Activated T-helper 1 cell treated with Interleukin-2 at 50 U/mL for 16 hours (primary cell): ENCODE measurements at places on chromosomes 7 and 10.

DNA sequence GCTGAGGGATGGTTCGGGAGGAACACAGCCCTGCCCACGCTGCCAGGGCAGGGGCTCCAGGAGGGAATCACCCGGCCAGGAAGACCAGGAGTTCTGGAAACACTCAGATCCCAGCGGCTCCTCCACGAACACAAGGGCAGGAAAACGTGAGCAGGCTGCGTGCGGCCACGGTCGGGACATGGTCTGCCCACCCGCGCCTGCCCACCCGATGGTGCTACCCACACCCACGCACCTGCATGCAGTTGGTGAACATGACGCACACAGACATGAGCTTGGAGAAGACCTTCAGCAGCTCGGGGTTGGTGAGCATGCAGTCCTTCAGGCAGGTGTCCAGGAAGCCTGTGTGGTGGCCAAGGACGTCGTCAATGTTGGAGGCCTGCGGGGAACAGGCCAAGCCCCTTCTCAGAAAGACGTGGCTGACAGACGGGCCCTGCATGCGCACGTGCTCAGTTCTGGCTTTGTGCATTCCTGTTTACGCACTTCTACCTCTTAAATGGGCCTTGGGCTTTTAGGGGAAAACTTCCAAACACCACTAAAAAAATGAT lies 6.2 kb upstream of the ADAM8 start:
- no peak for DNase-seq

- no peak for DNase-seq
Measured at GRCh38 chr10:58920655-58921003, 255.8 kb upstream of the PHYHIPL start.

DNA sequence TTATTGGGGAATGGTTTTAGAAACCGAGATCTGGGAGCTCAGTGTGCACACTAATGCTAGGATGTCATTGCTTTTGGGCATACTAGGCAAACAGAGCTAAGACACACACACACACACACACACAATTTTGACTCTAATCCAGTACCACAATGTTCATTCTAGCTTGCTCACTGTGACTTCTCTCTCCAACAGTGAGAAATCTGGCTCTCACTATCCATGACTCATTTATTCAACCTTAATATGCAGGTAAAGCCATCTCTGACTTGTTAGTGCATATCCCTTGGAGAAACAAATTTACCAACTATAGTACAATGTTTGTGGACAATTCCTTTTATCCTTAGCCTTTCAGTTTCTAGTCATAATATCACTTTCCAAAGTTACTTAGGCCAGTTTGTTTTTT lies 5.9 kb upstream of the BMS1 start:
- no peak for DNase-seq

- DNase-seq, result no peak
Measured at GRCh38 chr7:19989906-19990305, 216.5 kb upstream of the TMEM196 start.

- DNase-seq, result no peak
Measured at GRCh38 chr10:50343702-50344331, 92.5 kb upstream of the ASAH2 start.

DNA sequence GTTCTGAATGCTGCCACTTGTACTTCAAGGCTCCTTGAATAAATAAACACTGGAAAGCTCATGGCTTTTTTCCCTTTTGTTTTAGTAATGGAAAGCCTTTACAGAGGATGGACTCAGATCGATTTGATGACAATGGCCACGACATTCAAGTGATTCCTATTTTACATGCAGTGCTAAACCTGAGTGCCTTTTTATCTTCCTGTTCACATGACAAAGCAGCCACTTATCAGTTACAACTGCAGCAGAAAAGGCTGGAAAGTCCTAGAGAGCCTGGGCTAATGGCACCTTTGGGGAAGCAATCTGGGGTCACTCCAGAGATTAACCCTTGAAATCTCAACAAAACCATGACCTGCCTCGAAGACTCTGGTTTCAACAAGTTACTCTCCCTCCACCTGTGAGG lies 249.0 kb upstream of the AUTS2 start:
- no peak for DNase-seq

- DNase-seq, result no peak
Measured at GRCh38 chr7:85095806-85096205, 91.0 kb downstream of the SEMA3D start.

DNA sequence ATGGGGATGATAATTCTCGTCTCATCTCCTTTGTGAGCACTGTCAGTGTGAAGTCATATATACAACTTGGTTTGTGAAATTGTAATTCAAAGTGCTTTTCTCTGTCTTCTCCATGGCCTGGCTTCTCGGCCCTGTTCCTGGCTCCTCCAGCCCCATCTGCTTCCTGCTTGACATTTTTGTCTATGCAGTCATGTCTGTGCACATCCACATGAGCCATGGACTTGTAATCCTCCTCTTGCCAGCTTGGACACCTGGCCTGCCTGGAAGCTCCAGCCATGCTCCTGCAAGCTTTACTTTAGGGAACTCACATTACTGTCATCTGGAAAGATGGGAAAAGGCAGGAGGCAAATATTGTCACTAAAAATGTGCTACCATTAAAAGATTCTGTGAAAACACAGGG lies 576.0 kb upstream of the DPP6 start:
- DNase-seq, result no peak

GRCh38 chr10:23110722-23111516 lies 15.5 kb downstream of the MSRB2 start:
- no peak for DNase-seq

- no peak for DNase-seq
Measured at GRCh38 chr10:60291344-60291930, 98.2 kb downstream of the ANK3 start.

- no peak for DNase-seq
Measured at GRCh38 chr10:4384245-4384644, 441.8 kb upstream of the AKR1E2 start.

DNA sequence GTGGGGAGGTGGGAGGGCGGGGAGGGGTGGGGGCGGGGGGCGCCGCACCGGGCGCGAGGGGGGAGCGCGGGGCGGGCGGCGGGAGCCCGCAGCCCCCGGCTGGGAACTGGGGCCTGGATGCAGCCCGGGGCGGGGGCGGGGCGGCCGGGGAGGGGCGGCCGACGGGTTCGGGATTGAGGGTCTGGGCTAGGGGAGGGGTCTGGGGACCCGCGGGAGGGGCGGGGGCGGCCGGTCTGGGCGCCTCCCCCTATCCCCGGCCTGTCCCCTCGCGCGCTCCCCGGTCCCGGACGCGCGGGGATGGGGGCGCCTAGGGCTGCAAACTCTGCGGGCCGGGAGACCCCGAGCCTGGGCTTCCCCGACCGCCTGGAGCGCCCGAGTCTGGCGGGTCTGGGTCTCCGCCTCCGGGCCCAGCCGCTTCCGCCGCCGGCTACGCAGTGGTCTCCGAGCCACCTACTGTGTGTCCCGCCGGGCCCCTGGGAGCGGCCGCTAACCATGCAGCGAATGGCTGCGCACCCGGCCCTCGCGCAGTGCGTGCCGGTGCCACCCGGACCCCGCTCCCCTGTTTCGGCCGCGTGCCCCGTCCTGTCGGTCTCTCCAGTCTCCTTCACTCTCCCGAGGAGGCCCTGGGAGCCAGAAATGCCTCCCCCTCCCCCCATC lies 375 bp upstream of the FGF8 start:
- no peak for DNase-seq

DNA sequence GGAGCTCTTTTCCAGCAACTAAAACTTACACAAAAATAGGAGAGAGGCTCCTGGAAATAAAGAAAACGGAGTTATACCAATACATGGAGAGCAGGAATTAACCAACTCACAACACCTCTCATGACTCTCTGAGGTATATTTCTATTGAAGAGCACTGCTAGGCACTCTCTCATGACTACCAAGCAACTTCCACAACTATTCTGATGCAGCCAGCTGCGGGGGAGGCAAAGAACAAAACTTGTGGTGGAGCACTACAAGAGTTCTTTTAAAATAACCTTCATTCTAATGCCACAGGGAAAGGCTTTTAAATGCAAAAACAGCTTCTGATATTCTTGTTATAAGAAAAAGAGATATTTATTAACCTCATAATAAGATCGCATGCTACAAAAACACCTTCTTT lies 140.7 kb downstream of the SLC25A13 start:
- no peak for DNase-seq

DNA sequence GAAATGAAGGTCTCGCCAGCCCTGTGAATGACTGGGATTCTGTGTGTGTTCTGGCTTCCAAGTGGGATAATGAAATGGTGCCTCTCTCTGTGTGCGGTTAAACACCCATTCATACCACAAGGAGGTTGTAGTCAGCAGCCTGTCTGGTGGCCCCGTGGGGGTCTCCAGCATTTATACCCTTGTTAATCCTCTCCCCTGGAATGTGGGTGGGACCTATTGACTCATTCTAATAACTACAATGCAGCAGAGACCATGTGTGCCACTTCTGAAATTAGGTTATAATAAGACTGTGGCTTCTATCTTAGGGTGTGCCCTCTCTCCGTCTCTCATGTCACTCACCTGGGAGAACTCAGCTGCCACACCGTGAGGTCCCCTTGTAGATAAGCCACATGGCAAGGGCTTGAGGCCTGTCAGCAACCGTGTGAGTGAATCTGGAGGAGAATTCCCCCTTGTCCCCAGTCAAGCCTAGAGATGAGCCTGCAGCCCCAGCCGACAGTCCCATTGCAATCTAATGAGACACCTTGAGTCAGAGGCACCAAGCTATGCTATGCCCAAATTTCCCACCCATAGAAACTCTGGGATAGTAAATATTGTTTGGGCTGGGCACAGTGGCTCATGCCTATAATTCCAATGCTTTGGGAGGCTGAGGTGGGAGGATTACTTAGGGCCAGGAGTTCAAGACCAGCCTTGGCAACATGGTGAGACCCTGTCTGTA lies 106.8 kb downstream of the GALNT17 start:
- no peak for DNase-seq

DNA sequence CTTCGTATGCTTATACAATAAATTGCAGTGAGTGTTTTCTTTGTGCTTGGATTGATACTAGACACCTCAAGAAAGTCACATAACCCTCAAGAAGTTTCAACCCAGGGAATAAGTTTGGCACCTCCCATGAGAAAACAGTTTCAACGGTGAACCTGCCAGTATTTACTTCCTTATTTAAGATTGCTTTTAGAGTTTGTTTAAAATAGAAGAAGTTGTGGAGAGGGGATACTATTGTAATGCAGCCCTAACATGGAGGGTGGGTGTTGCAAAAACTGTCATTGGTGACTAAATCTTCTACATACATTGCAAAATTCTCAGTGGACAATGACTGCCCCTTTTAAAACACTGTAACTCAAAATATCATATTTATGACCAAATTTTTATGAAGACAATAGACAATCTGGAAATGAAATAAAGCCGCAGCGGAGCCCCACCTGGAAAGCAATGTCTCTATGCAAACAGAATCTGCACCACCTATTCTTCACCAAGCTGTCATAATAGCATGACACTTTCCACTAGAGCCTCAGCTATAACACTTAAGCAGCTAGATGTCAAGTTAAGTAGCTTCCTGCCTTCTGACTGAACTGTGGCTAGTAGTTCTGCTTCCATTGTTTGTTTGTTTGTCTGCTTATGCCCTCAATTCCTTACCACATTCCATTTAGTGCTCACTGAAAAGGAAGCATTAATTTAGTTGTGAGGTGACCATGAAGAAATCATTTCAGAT lies 98.2 kb downstream of the MDFIC start:
- no peak for DNase-seq

- DNase-seq, result no peak
Measured at GRCh38 chr10:100631192-100631591, 95.4 kb downstream of the HIF1AN start.

DNA sequence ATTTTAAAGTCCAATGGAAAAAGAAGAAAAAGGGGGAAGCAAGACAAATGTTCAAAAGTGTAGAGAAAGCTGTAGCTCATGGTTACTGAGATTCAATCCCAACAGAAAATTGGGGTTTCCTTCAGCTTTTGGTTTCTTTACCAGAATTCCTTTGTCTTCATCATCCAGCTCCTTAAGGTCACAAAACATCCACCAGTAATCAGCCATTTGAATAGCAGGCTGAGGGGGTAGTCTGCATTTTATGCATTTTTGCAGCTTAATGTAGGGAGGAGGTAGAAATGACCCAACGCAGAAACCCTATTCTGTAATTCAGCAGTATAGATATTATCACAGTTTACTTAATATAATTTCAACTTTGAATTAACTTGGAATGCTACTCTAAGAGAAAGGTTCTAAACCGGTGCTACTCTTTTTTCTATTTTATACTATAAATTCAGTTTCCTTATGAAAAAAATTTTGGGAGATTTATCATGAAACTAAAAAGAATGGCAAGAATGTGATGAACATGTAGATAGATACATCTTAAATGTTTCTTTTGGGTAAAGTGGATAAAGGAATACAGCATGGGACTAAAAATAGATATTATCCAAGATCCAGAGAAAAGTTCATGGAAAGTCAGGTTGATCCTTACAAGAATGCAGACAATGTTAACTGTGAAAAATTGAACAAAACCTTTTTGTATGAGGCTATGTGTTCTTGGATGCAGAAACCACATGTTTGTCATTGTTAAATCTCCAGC lies 596.9 kb downstream of the PHTF2 start:
- DNase-seq, result no peak

DNA sequence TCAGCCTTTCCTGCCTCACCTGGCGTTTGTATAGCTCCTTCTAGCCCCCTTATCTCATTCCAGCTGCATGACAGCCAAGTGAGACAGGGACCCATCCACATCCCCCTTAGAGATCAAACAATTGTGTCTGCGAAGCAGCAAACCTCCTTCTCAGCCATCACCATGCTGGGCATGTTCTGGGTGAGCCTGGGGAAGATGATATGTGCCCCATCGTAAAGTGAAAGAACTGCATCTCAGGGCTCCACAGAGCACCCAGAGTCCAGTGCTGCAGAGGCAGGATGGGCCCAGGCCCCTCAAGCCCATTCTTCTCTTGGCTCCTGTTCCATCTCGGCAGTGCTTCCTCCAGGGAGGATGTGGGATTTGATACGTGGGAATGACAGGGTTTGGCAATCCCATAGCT lies 43.2 kb downstream of the FIGNL1 start:
- no peak for DNase-seq

GRCh38 chr10:132647424-132647823 lies 109.8 kb downstream of the INPP5A start:
- no peak for DNase-seq

DNA sequence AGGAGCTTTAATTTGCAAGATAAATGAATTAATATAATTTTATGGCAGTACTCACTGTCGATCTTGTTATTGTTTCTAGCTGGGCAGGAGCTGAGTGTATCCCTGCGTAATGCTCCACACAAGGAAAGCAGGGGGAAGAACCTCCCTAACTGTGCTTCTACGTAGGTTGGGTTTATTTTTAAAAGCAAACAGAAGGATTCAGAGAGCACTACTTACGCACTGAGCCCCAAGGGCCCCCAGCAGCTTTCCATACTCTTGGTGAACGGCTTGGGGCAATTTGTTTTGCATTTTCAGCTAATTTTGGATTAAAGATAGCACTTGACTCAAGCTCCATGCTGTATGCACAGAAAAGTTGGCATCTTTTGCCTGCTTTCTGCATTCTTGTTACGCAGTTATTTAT lies 9.6 kb downstream of the DUSP5 start:
- DNase-seq, result no peak
